Esophagus muscularis mucosa (tissue), 4 donors: ENCODE measurements at places on chromosomes 5 and 9.

GRCh38 chr5:72067682-72068470, 39.4 kb upstream of the MAP1B start:
- no peak for DNase-seq
- no peak overlapping the region for H3K27ac ChIP-seq
- no peaks in the 10 kb centered on the region for H3K4me1 ChIP-seq
- no peaks in the 10 kb centered on the region for H3K27me3 ChIP-seq
- no peak overlapping the region for H3K4me3 ChIP-seq

GRCh38 chr5:153964880-153965645, 73.6 kb downstream of the FAM114A2 start:
- no peak for DNase-seq
- H3K4me1 ChIP-seq: peaks cover 7% of the 10 kb centered on the region
- no peak overlapping the region for H3K4me3 ChIP-seq
- no peaks in the 10 kb centered on the region for H3K27me3 ChIP-seq

- H3K4me1 ChIP-seq: peaks cover 5% of the 10 kb centered on the region
- no peaks in the 10 kb centered on the region for H3K27me3 ChIP-seq
- no peaks in the 10 kb centered on the region for H3K36me3 ChIP-seq
- H3K27ac ChIP-seq: no peak overlapping the region
- no peak overlapping the region for H3K4me3 ChIP-seq
Observed at GRCh38 chr5:176697934-176698538, 50.8 kb downstream of the TSPAN17 start.

DNA sequence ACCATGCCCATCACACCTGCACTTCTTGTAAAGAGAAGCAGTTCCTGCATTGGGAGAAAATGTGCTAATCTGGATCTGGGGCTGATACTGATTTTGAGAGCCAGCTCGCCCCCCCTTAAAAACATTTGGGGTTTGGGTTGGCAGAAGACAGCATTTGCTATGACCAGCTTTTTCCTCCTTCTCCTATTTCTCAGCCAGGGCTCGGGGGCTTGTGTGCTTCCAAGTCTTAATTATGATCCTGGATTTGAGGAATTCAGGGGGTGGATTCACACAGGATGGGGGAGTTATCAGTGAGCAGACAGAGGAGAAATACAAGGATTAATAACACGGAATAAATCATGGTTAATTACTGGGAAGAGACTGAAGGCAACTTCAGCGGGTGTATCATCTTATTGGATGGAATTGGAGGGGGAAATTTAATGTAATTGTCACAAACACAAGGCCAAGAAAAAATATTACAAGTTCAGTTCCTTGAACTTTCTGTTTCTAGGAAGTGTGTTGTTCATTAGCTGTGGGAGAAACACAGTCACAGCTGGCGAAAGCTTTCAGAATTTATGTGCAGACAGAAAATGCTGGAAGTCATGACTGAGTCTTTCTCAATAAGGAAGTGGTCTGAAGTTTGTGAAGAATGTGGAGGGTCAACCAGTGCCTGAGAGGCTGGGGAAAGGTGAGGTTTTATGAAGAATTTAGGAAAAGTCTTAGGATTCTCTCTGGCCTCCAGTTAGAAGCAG, 15.3 kb downstream of the C9orf152 start:
- no peak for DNase-seq
- no peaks in the 10 kb centered on the region for H3K27me3 ChIP-seq
- H3K4me3 ChIP-seq: no peak overlapping the region
- peak overlapping the region; percentile 60 for H3K27ac ChIP-seq
- peaks cover 4% of the 10 kb centered on the region for H3K4me1 ChIP-seq

DNA sequence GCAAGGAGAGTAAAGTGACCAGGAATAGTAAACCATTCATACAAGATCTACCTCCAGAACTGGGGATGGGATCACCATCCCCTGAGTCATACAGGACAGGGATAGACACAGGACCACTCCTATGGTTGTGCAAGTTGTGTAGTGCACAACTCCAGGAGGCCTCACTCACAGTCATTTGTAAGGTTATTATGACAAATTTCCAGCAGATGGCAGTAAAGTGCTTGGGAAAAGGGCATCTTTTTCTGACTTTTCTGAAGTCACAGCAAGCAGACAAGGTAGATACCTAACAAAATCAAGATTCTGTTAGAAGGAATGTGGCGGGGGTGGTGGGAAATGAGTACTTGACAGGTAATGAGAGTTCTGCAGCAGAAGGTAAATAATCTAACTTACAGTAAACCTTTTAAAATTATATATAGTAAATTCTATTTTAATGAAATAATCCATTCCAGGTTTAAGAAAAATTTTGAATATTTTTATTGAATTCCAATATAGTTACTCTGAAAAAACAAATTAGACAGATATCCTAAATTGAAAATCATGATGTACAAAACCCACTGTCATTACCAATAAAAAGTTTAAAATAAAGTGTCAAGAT, 16.7 kb upstream of the KIF27 start:
- peaks cover 43% of the 10 kb centered on the region for H3K36me3 ChIP-seq
- H3K4me1 ChIP-seq: peaks cover 5% of the 10 kb centered on the region
- H3K4me3 ChIP-seq: no peak overlapping the region
- no peak for DNase-seq
- no peaks in the 10 kb centered on the region for H3K27me3 ChIP-seq
